ENCODE measurements at places on chromosomes 7 and 10.

DNA sequence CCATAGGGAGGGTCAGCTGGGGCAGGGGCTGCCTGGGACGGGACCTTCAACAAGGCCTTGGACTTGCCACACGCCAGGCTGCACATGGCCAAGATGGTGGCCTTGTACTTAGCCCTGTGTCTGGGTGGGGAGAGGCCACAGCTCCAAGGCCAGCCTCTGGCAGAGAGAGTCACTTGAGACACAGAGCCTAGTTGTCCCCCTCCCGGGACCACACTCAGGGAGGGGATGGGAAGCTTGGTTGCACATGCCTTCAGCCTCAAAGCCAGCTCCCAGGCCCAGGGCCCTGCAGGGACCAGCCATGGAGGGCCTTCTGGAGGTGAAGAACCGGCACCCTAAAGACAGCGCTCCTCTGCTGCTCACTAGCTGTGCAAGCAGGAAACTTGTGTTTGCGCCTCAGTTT is 16.7 kb downstream of the MMRN2 start:
- no peak for DNase-seq

DNA sequence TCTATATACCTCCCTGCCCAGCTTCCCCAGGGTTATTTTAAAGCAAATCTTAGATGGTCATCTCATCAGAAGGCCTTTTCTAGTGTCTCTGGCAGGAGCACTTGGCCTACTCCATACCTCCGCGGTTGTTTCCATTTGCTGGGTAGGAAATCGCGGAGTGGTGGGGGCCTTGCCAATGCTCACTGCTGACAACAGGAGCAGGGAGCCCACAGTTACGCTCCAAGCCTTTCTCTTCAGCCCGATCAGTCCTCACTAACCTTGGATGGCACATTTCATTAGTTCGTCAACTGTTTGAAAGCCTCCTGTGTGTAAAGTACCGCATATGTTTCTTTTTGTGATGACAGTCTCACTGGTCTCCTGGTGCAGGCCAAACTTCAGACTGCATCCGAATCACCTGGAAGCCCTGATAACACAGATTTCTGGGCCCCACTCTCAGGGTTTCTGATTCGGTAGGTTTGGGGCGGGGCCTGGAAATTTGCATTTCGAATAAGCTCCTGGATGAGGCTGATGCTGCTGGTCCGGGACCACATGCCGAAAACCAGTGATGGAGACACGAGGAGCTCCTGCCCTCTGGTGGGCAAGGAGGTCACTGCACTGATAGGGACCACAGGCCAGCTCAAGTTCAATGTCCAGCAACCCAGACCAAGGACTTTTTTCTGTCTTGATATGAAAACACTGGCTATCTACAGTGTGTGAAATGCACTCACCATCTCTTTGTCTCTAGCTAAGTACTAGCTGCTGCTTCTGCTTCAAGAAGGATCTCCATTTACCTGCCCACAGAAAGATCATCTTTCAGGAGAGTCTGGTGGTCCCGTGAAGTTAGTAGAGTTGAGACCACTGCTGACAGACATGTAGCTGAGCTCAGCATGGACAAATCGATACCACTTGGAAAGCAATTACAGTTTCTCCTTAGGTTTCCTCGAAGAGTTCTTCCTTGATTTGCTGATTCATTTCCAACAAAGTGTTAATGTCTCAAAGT is 14.0 kb downstream of the LRGUK start:
- peak; percentile 55 for DNase-seq

DNA sequence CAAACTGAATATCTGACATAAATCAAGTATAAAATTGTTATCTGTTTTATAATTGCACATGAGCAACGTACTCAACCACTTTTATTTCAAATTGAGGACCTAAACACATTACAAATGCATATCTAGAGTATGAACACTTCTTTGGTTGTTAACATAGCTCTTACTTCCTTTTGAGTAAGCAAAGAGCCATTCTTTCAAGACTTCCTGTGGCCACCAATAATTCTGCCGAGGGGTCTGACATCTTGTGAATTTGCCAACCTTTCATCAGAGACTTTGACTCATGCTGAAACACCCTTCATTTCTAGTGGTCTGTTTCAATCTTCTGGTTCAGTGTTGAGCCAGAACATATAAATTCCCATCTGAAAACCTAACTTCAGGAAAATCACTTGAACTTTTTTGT is 59.4 kb downstream of the CDK14 start:
- no peak for DNase-seq

DNA sequence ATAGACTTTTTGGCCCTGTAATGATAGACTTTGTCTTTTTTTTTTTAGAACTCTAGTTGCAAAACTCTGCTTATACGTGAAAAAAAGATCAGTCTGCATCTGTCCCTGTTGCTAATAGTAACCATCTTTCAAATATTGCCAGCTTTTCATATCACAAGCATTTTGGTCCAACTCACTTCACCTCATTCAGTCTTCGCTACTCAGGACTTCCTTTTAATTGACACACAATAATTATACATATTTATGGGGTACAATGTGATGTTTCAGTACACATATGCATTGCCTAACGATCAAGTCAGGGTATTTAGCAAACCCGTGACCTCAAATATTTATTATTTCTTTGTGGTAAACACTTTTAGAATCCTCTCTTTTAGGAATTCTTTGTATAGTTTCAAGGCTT is 867.0 kb upstream of the C7orf33 start:
- DNase-seq, result no peak

- no peak for DNase-seq
These were observed 52.5 kb downstream of the SCRN1 start for GRCh38 chr7:29937132-29937531.

DNA sequence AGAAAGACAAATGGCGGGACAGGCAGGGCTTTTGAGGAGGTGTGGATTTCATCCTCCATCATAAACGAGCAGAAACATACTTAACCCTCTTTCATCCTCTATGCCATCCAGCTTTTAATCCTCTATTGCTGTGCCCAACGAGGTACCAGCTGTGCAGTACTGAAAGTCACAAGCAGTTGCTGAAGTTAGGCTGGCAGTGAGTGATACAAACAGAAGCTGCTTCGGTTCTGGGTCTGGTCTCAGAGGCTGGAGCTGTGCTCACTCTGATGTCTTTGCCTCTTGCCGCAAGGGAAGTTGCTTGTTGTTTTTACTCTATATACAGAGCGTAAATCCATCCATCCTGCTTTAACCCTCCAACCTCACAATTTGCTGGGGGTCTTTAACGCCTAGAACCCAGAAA is 235.2 kb downstream of the CELF2 start:
- DNase-seq, result no peak

All from T47D (cell line).